ENCODE measurements at places on chromosomes 7 and 10. TPM values are rescaled to one million over a fixed set of nuclear protein-coding genes. Genes with fewer than 3 reads are reported as not detected.

Gene TMEM236
- not detected for polyA plus RNA-seq

Gene GRM3
- polyA plus RNA-seq: not detected

Gene CDH23
- polyA plus RNA-seq: not detected

Gene NEURL1
- 0.35 TPM for polyA plus RNA-seq
